ENCODE measurements at places on chromosomes 5 and 9.

- no peaks in the 10 kb centered on the region for H3K27me3 ChIP-seq
- H3K4me3 ChIP-seq, result no peak overlapping the region
- no peak overlapping the region for H3K27ac ChIP-seq
- no peaks in the 10 kb centered on the region for H3K36me3 ChIP-seq
Measured at GRCh38 chr5:112646139-112646936, 91.3 kb upstream of the APC start.

GRCh38 chr5:66864240-66864884 lies 268.2 kb downstream of the MAST4 start:
- H3K4me1 ChIP-seq, result peaks cover 23% of the 10 kb centered on the region
- H3K36me3 ChIP-seq, result no peaks in the 10 kb centered on the region
- no peak overlapping the region for H3K27ac ChIP-seq
- H3K27me3 ChIP-seq, result no peaks in the 10 kb centered on the region
- no peak overlapping the region for H3K4me3 ChIP-seq

GRCh38 chr5:110916381-110917049 lies 155.0 kb upstream of the TSLP start:
- H3K4me3 ChIP-seq, result no peak overlapping the region
- H3K27me3 ChIP-seq, result no peaks in the 10 kb centered on the region
- peaks cover 33% of the 10 kb centered on the region for H3K4me1 ChIP-seq
- peak overlapping the region; percentile 53 for H3K27ac ChIP-seq

GRCh38 chr5:60743511-60744314 lies 43.7 kb upstream of the DEPDC1B start:
- H3K4me1 ChIP-seq, result no peaks in the 10 kb centered on the region
- DNase-seq, result no peak
- no peaks in the 10 kb centered on the region for H3K36me3 ChIP-seq
- no peak overlapping the region for H3K4me3 ChIP-seq

GRCh38 chr9:117815315-117815714 lies 111.1 kb downstream of the TLR4 start:
- H3K27me3 ChIP-seq, result no peaks in the 10 kb centered on the region
- H3K27ac ChIP-seq, result no peak overlapping the region
- H3K4me1 ChIP-seq, result no peaks in the 10 kb centered on the region
- H3K4me3 ChIP-seq, result no peak overlapping the region

- no peaks in the 10 kb centered on the region for H3K4me1 ChIP-seq
- H3K4me3 ChIP-seq, result no peak overlapping the region
- no peak for DNase-seq
- H3K27me3 ChIP-seq, result peaks cover 35% of the 10 kb centered on the region
Measured at GRCh38 chr9:2012347-2012746, 2.8 kb upstream of the SMARCA2 start.

GRCh38 chr9:33517373-33517772 lies 6.7 kb upstream of the ANKRD18B start:
- H3K27ac ChIP-seq, result no peak overlapping the region
- peak; percentile 66 for DNase-seq

DNA sequence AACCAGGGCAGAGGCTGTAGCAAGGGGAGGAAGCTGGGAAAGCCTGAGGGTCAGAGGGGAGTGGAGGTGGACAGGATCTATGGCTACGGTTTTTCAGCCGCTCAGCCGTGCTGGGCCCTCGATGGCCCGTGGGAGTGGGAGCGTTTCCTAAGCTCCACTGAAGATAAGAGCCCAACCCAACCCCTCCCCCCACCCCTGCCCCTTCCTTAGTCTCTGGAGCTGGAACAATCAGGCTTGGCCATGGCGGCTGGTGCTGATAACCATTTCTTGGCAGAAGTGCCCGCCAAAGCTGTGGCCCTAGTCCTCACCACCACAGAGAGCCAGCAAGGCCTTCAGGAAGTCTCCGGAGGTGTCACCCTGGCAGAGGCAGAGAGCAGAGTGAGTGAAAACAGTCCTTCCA lies 20.3 kb upstream of the TNIP1 start:
- H3K36me3 ChIP-seq, result peaks cover 35% of the 10 kb centered on the region
- no peak overlapping the region for H3K4me3 ChIP-seq
- H3K27ac ChIP-seq, result peak overlapping the region; percentile 73
- H3K27me3 ChIP-seq, result no peaks in the 10 kb centered on the region
- no peak for DNase-seq

DNA sequence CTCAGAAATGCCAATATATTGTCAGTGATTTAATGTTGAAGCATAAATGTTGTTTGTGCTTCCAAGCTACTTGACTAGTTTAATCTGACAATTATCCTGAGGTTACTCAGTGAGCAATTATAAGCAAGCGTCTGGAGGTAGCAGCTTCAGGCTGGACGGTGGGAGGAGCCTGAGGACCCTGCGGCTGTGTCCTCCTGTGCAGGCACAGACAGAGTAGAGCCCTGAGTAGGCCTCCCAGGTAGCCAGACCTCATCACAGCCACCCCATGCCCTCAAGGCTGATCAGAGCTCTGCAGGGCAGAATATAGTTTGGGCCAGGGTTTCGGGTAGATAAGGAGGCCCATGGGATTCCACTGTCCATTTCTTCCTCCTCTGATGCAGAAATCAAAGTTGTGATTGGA lies 153.6 kb downstream of the DRD1 start:
- H3K27me3 ChIP-seq, result no peaks in the 10 kb centered on the region
- DNase-seq, result no peak
- H3K36me3 ChIP-seq, result no peaks in the 10 kb centered on the region
- no peaks in the 10 kb centered on the region for H3K4me1 ChIP-seq
- H3K4me3 ChIP-seq, result no peak overlapping the region

DNA sequence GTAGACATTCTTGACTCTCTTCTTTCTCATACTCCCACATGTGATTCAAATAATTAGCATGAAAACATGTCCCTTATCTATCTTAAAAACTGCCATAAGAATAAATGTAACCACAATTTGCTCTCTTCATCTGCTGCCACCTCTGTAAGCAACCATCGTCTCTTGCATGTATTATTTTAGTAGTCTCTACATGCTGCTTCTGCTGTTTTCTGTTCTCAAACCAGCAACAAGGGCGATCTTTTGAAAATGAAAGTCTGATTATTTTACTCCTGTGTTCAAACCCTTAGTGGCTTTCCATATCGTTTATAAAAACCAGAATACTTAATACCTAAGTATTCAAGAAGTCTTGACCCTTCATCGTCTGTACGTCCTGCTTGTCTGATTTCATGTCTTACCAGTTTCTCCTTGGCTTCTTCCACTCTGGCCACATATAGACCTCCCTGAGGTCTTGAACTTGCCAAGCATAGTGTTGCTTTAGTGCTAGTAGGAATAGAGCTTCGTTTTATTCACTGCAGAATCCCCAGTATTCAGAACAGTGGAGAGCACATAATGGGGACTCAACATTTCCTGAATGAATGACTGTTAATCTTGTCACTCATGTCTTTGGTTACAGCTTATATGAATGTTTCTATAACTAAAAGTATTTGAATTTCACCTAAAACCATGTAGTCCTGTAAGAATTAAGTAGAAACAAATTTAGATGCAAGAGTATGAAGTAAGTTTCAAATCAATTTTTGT lies 10.6 kb downstream of the CDC42SE2 start:
- no peaks in the 10 kb centered on the region for H3K4me1 ChIP-seq
- no peak overlapping the region for H3K27ac ChIP-seq
- no peaks in the 10 kb centered on the region for H3K27me3 ChIP-seq
- no peaks in the 10 kb centered on the region for H3K36me3 ChIP-seq
- H3K4me3 ChIP-seq, result no peak overlapping the region

DNA sequence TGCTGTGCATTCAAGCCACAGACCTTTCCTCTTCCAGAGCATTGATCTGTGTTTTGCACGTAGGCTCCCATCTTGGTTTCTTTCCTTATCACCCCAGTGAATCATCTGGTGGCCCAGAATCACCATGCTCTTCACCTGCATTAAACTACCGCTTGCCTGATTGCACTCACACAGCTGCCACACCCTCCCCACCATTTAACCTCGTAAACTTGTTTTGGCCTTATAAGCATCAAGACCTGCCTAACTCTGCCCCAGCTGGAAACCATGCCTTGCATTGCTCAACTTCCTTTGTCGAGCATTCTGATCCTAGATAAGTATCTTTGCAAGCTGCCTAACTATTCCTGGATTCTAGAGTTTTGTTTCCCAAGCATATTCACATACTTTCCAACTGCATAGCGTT lies 369.6 kb upstream of the SEMA6A start:
- no peaks in the 10 kb centered on the region for H3K27me3 ChIP-seq
- no peak overlapping the region for H3K4me3 ChIP-seq
- no peaks in the 10 kb centered on the region for H3K36me3 ChIP-seq
- peaks cover 11% of the 10 kb centered on the region for H3K4me1 ChIP-seq
- DNase-seq, result peak; percentile 52
- H3K27ac ChIP-seq, result no peak overlapping the region

DNA sequence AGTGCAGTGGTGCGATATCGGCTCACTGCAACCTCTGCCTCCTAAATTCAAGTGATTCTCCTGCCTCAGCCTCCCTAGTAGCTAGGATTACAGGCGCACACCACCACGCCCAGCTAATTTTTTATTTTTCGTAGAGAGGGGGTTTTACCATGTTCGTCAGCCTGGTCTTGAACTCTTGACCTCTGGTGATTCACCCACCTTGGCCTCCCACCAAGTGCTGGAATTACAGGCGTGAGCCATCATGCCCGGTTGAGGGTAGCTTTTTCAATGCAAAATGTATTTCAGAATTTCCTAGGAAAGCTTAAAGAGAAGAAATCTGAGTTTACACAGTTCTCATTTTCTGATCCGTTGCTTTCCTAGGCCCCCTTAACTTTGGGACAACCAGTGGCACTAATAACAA lies 15.7 kb downstream of the BDP1 start:
- DNase-seq, result no peak
- H3K27ac ChIP-seq, result no peak overlapping the region
- H3K27me3 ChIP-seq, result no peaks in the 10 kb centered on the region
- H3K4me3 ChIP-seq, result no peak overlapping the region
- H3K4me1 ChIP-seq, result no peaks in the 10 kb centered on the region
- H3K36me3 ChIP-seq, result peaks cover 48% of the 10 kb centered on the region

GRCh38 chr5:168408561-168409305 lies 77.5 kb upstream of the RARS1 start:
- no peaks in the 10 kb centered on the region for H3K36me3 ChIP-seq
- H3K27me3 ChIP-seq, result no peaks in the 10 kb centered on the region
- H3K4me3 ChIP-seq, result no peak overlapping the region
- DNase-seq, result peak; percentile 60

DNA sequence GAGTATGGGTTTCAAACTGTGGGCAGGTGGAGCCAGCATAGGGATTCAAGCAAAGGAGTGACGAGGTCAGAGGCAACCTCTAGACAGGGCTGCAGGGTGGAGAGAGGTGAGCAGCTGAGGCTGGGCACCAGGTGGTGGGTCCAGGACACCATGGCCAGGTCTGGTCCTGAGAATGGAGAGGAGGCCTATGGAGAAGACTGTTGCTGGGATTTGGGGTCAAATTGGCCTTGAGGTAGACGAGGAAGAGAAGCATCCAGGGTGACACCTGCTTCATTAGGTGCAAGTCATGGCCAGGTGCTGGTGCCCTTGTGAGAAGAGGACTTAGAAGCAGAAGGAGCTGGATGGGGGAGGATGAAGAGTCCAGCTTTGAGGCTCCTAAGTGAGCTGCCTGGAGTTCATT lies 99.6 kb downstream of the NSG2 start:
- no peaks in the 10 kb centered on the region for H3K36me3 ChIP-seq
- H3K27ac ChIP-seq, result no peak overlapping the region
- H3K27me3 ChIP-seq, result peaks cover 20% of the 10 kb centered on the region
- no peak overlapping the region for H3K4me3 ChIP-seq
- no peak for DNase-seq
- H3K4me1 ChIP-seq, result no peaks in the 10 kb centered on the region

- no peak overlapping the region for H3K4me3 ChIP-seq
- no peak for DNase-seq
- H3K36me3 ChIP-seq, result no peaks in the 10 kb centered on the region
- no peak overlapping the region for H3K27ac ChIP-seq
Measured at GRCh38 chr5:7540736-7541485, 145.0 kb downstream of the ADCY2 start.

DNA sequence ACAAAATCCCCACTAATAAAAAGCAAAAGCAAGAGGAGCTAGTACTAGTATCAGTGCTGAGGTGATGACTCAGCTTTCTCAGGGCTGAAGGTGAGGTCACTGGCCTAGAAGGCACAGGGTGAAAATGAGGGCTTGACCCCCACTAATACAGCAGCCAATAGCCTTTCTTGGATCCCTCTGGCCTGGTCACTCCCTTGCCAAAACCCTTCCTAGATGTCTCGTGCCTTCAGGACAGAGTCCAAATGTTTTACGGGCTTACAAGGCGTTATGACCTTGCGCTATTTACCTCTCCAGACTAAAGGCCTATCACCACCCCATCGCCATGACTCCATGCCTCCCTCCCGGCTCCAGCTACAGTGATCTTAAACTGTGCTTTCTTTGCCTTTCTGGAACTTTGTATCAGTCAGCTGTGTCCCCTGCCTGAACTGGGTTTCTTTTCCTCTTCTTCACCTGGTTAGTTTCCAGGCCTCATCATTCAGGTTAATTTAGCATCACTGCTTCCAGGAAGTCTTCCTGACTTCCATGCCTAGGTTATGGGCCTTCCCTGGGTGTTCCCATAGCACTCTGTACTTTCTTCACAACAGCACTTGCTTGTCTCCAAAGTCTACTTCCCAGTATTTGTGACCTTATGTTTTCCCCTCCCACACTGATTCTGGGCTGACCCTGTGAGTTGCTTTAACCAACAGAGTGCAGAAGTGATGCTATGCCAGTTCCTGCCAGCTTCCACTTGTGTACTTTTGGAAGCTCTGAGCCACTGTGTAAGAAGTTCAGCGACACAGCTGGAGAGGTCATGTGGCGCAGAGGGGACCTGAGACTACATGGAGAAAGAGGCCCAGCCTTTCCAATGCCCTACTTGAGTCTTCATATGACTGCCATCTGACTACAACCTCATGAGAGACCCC lies 4.2 kb upstream of the DELE1 start:
- no peaks in the 10 kb centered on the region for H3K27me3 ChIP-seq
- no peaks in the 10 kb centered on the region for H3K36me3 ChIP-seq
- no peak for DNase-seq
- no peak overlapping the region for H3K27ac ChIP-seq

DNA sequence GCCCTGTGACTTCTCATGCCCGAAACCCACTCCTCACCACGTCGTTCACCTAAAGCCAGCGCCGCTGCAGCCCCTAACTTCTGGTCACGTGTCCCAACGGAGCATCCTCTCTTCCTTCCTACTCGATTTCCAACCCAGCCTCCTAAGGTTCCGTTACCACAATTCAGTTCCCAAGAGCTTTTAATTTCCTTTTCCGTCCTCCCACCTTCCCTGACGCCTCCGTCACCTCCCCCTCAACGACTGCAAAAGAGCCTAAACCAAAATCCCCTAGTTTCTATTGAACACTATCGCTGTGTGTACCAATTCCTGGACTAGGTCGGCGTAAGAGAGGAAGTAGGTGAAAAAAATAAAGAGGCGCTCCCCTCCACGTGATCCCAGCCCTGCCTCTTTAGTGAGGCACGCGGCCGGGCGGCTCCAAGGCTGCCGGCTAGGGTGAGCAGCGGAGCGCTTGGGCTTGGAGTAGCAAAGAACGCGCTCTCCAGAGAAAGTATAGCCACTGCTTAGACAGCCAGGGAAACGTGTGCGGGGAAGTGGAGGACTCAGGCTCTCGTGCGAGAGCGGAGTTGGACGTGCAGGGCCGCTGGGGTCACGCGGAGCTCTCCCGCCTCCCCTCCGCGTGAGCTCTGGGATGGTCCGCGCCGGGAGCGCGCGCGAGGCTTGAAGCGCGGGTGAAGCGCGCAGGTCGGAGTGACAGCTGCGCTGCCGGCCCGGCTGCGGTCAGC lies at the start of the genes CENPP and NOL8:
Gene CENPP (plus strand): TSS at position 685 of the 722 bp plus-strand sequence.
Gene NOL8 (minus strand): TSS at position 82 of the 722 bp plus-strand sequence. CDS start 1,189 bp downstream, outside the sequence.
- peak within 1 kb of the TSS; percentile 61 for H3K4me3 ChIP-seq
- H3K27ac ChIP-seq, result peak within 1 kb of the TSS; percentile 100
- H3K4me1 ChIP-seq, result peaks cover 8% of the 10 kb centered on the region
- DNase-seq, result peak; percentile 93
- no peaks in the 10 kb centered on the region for H3K27me3 ChIP-seq

- H3K27ac ChIP-seq, result no peak overlapping the region
- H3K4me3 ChIP-seq, result no peak overlapping the region
- H3K36me3 ChIP-seq, result no peaks in the 10 kb centered on the region
- no peak for DNase-seq
Measured at GRCh38 chr5:149597618-149598017, 16.3 kb downstream of the ARHGEF37 start.
